ENCODE measurements at places on chromosomes 7 and 10.

GRCh38 chr10:113480851-113481502 lies 71.9 kb upstream of the HABP2 start:
- no peak for DNase-seq

DNA sequence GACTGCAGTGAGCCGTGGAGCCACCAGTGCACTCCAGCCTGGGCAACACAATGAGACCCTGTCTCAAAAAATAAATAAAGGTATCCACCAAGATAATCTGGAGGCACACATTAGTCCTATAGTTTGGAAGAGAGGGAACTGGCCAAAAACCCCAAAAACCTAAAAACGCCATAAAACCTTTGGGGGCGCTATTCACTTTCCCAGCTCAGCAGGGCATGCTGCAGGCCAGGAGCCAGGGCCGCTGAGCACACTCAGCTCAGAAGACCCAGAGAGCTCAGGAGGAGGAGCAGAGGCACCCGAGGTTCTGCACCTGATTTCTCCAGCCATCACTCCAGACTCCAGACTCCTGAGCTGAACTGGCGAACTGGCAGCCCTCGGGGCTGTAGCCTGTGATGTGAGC lies 167.2 kb upstream of the IMMP2L start:
- DNase-seq: no peak

- no peak for DNase-seq
Observed at GRCh38 chr10:79435271-79436065, 10.0 kb downstream of the ZCCHC24 start.

DNA sequence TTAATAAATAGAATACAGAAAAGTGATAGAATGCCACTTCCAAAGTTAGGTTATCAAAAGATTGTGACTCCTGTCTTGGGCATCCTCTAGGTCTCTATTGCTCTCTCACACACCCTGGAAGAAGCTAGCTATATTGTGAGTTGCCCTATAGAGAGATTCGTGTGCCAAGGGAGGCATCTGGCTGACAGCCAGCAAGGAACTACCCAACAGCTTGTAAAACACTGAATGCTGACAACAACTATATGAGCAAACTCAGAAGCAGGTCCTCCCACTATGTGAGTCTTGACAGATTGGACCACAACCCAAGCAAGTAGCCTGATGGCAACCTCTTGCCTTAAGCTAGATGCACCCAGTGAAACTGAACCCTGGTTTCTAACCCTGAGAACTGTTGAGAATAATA lies 55.7 kb upstream of the CDK14 start:
- DNase-seq: no peak

Data from NCI-H1048 (cell line).